ENCODE measurements at places on chromosomes 11 and 22. TPM values are rescaled to one million over a fixed set of nuclear protein-coding genes. Genes with fewer than 3 reads are reported as not detected.

The SELENOH gene
- 215 TPM for total RNA-seq

The MGAT3 gene
- total RNA-seq, result not detected

The SAA4 gene
- total RNA-seq, result not detected

The DKK3 gene
- 211 TPM for total RNA-seq

The KCNQ1OT1 gene
- total RNA-seq, result 0.29 TPM

The TRPM5 gene
- not detected for total RNA-seq

The ACR gene
- total RNA-seq, result not detected

The DEPDC7 gene
- total RNA-seq, result 8.9 TPM

The LGALS12 gene
- total RNA-seq, result not detected

The DNAJB7 gene
- not detected for total RNA-seq

The DENND5A gene
- total RNA-seq, result 71.6 TPM

The TYR gene
- total RNA-seq, result not detected

The RTN4RL2 gene
- 1.7 TPM for total RNA-seq

The TPST2 gene
- total RNA-seq, result 29.7 TPM

The UPB1 gene
- total RNA-seq, result not detected

The DAGLA gene
- 5.5 TPM for total RNA-seq
